ENCODE measurements at places on chromosomes 5 and 9.

DNA sequence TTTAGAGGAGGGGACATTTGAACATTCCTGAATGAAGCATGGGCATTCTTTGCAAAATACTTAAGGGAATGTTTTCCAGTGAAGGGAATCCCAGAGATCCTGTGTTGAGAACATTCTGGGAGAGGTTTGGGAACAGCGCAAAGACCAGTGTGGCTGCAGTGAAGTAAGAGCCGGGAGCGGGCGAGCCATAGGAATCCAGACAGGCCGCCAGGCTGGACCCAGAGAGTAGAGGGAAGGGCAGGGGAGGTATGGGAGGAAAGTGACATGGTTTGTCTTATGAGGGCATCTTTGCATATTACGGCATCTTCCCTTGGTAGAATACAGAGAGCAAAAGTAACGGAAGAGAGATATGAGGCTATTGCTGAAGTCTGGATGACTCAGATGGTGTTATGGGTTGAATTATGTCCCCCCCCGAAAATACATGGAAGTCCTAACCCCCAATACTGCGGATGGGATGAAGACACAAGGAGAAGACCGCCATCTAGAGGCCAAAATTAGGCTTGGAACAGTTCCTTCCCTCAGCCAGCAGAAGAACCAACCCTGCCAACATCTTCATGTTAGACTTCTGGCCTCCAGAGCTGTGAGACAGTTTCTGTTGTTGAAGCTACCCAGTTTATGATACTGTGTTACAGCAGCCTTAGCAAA lies 268.2 kb downstream of the MAST4 start:
- DNase-seq = no peak

DNA sequence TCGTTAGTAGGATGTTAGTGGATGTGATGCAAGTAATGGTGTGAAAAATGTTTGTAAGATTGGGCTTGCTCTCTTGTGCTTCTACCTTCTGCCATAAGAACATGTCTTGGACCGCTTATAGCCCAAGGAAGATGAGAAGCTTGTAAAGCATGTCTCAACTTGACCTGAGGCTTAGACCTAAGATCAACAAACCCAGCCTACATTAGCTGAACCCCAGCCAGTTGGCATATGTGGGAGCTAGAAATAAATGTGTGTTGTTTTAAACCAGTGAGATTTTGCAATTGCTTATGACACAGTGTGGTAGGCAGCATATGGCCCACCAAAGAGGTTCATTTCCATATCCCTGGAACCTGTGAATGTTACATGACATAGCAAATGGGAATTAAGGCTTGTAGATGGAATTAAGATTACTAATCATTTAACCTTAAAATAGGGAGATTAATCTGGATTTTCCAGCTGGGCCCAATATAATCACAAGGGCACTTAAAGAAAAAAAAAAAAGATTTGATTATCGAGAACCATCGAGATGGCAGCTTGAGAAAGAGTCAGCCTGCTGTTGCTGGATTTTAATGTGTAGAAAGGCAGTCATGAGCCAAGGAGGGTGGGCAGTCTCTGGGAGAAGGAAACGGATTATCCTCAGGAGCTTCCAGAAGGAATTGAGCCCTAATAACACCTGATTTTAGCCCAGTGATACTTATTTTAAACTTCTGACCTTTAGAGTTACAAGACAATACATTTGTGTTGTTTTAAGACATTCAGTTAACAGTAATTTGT lies 27.3 kb upstream of the EDIL3 start:
- DNase-seq = no peak

- DNase-seq = no peak
Measured at GRCh38 chr5:33885679-33886078, 6.1 kb downstream of the ADAMTS12 start.

DNA sequence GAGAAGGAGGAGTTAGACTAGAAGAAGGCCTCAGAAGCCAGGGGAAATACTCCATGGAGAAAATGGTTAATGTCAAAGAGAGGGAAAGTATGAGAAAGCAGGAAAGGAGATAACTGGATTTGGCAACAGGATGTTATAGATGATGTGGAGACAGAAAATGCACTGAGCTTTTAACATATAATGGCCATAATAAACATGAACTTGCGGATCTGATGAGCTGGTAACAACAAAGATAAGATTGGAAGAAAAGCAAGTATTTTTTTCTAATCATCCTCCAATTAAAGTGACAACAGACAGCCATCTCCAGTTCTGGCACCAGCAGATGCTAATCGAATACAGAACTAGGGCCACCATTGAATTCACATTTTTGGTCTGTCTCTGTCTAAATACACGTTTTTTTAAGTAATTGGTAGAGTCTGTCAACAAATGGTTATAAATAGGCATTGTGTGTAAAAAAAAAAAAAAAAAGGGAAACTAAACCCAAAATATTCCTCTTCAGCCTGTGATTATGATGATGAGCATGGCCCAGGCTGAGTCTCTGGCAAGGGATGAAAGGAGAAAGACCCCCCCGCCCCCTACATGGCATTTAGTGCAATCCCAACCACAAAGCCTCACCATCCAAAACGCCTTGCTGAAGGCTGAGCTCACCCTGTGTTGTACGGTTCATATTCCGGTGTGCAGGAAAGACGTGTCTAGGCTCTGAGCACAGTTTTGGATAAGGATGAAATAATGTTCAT lies 149.5 kb upstream of the LHFPL2 start:
- DNase-seq = no peak

DNA sequence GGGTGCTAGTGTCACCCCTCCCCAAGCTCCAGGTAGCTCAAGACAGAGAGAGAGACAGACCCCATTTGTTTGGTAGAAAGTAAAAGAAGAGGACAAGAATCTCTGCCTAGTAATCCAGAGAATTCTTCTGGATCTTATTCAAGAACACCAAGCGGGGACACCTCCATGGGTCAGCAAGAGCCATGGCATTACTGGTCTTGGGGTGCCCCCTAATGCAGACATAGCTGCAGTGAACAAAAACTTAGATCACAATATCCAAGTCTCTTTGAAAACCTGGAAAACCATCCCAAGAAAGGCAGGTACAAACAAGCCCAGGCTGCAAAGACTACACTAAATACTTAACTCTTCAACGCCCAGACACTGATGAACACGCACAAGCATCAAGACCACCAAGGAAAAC lies 29.9 kb upstream of the PDE4D start:
- DNase-seq = no peak

DNA sequence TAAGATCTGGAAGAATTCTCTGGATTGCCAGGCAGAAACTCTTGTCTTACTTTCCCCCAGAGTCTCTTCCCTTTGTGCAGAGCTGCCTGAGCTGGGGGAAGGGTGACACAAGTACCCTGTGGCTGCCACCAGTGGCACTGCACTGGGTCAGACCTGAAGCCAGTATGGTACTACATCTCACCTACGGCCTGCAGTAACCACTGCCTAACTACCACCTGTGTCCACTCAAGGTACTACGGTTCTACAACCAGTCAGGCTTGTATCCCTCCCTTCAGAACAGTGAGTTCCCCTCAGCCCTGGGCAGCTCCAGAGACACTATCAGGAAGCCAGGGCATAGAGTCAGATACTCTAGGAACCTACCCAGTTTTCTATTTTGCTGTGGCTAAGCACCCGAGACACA lies 212.0 kb upstream of the POU5F2 start:
- DNase-seq = no peak

- no peak for DNase-seq
Measured at GRCh38 chr9:76267284-76267652, 127.0 kb downstream of the RFK start.

GRCh38 chr9:135077497-135078200 lies 9.8 kb upstream of the OLFM1 start:
- DNase-seq = no peak

DNA sequence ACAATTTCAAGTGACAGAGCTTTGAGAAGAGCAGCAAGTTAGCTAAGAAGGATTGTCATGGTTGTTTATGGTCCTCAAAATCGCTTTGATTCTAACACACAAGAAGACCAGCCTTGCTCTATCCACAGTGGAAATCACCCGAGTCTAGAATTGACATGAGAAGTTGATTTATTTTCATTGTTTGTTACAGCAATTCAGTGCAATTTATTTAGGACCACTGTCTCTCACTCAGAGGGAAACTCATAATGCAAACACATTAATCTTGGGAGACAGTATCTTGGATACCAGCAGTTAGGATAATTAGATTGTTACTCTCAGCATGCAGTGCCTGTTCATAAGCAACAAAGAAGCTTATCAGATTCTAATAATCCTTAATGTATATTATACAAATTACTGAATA lies 498.9 kb downstream of the NTRK2 start:
- DNase-seq = no peak

GRCh38 chr5:177364159-177364962 lies 6.6 kb downstream of the RGS14 start:
- DNase-seq = no peak

- DNase-seq = no peak
Measured at GRCh38 chr5:177008716-177009115, 2.1 kb upstream of the UIMC1 start.

GRCh38 chr9:114250648-114251047 lies 72.2 kb upstream of the ORM1 start:
- DNase-seq = no peak

All from SHP77 treated with DMSO at 0.1 percent for 48 hours (cell line).